Stimulated activated CD8-positive, alpha-beta memory T cell treated with anti-CD3 and anti-CD28 coated beads, Interleukin-15, amount 100 ng/mL, for 4 hours (primary cell): ENCODE measurements at places on chromosomes 4 and X.

DNA sequence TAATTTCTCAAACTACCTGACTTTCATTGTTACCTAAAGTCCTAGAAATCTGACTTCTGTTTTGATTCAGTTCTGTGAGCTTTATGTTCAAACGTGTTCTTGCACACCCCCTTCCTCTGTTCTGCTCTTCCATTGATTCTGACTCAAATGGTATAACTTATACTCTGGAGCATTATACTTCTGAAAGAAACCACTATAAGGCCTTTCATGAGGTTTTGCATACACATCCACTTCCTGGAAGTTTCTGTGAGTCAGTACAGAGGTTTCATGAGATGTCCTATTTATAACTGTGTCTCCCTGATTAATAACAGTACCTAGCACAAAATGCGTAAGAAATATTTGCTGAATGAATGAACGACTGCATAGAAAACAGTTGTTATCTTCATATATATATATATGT, 540.2 kb upstream of the CT83 start:
- DNase-seq = no peak

- DNase-seq = no peak
Observed at GRCh38 chr4:78651250-78651860, 99.8 kb downstream of the ANXA3 start.

GRCh38 chrX:12446342-12447075, 308.2 kb downstream of the FRMPD4 start:
- no peak for DNase-seq

DNA sequence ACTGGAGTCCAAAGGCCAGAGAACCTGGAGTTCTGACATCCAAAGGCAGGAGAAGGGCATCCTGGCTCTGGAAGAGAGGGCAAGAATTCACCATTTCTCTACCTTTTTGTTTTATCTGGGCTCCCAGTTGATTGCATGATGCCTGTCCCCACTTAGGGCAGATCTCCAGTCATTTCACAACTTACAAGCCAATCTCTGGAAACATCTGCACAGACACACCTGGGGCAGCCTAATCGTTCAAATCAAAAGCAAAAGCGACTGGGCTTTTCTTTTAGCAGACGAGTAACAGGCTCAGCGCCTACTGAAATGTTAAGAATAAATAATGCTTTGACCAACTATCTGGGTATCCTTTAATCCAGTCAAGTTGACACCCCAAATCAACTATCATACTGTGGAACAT, 136.0 kb upstream of the NPY2R start:
- no peak for DNase-seq

- no peak for DNase-seq
Observed at GRCh38 chr4:47771020-47771419, 66.8 kb downstream of the CORIN start.

- DNase-seq = no peak
Observed at GRCh38 chr4:20194123-20195013, 57.3 kb upstream of the SLIT2 start.

- no peak for DNase-seq
Observed at GRCh38 chrX:120769576-120770341, 105.9 kb downstream of the CT47B1 start.

GRCh38 chr4:55447108-55447708, 51.5 kb downstream of the TMEM165 start:
- DNase-seq = no peak
